ENCODE measurements at places on chromosomes 7 and 10.

- DNase-seq = no peak
Observed at GRCh38 chr7:128210590-128211570, 30.2 kb upstream of the LEP start.

- DNase-seq = no peak
Observed at GRCh38 chr7:116687801-116688201, 15.8 kb downstream of the MET start.

- DNase-seq = no peak
Observed at GRCh38 chr10:97726636-97727178, 10.2 kb upstream of the ZFYVE27 start.

DNA sequence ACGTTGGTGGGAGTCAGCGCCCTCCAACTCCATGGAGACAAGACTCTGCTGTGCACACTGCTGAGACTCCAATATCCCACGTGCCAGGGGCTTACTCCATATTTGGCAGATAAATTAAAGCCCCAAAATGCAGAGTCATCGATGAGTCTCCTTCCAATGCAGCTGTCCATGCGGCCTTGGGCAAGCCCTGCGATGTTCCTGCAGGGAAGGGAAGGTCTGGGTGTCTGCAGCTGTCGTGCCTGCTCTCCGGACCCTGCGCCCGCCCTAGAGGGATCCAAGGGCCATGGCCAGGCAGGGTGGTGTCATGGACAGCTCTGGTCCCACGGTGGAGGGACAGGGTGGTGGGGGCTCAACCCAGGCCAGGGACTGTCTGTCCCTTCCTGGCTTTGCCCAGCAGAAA is 185.2 kb downstream of the PTPRN2 start:
- DNase-seq = no peak
